ENCODE measurements at places on chromosomes 3 and 15. TPM values are rescaled to one million over a fixed set of nuclear protein-coding genes. Genes with fewer than 3 reads are reported as not detected.

- H3K36me3 ChIP-seq: no peaks in the 10 kb centered on the region
- peaks cover 48% of the 10 kb centered on the region for H3K4me1 ChIP-seq
- H3K27me3 ChIP-seq: no peaks in the 10 kb centered on the region
- H3K27ac ChIP-seq: peak overlapping the region; percentile 57
- DNase-seq: no peak
Observed at GRCh38 chr15:57323806-57324589, 52.3 kb upstream of the CGNL1 start.

GRCh38 chr3:46676601-46677410 lies 16.7 kb downstream of the ALS2CL start:
- H3K36me3 ChIP-seq: no peaks in the 10 kb centered on the region
- no peak overlapping the region for H3K4me3 ChIP-seq
- no peaks in the 10 kb centered on the region for H3K4me1 ChIP-seq
- no peak overlapping the region for H3K27ac ChIP-seq
- DNase-seq: no peak

DNA sequence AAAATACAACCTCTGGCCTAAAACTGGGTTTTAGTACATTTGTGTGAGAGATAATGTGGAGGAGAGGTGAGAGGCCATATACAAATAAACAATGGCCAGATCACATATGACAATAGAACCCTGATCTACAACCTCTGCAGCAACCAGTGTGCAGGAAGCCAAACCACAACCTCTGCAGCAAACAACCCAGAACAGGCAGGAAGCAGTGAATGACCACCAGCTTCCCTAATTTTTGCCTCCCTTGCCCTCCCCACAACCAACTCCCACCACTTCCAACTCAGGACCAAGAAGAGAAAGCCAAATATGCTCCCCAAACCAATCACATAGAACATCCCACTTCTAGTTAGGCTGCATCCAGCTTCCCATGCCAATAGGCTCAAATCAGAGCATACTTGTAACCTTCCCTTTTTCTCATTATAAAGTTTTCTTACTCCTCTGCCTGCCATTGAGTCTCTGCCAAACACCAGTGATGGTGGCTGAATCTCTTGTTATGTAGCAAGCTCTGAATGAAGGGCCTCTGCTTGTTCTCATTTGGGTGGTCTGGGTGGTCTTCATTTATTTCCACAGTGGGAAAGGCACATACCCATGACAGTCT lies 102.6 kb upstream of the GAP43 start:
- H3K36me3 ChIP-seq: no peaks in the 10 kb centered on the region
- no peaks in the 10 kb centered on the region for H3K27me3 ChIP-seq
- H3K27ac ChIP-seq: no peak overlapping the region
- no peaks in the 10 kb centered on the region for H3K4me1 ChIP-seq

DNA sequence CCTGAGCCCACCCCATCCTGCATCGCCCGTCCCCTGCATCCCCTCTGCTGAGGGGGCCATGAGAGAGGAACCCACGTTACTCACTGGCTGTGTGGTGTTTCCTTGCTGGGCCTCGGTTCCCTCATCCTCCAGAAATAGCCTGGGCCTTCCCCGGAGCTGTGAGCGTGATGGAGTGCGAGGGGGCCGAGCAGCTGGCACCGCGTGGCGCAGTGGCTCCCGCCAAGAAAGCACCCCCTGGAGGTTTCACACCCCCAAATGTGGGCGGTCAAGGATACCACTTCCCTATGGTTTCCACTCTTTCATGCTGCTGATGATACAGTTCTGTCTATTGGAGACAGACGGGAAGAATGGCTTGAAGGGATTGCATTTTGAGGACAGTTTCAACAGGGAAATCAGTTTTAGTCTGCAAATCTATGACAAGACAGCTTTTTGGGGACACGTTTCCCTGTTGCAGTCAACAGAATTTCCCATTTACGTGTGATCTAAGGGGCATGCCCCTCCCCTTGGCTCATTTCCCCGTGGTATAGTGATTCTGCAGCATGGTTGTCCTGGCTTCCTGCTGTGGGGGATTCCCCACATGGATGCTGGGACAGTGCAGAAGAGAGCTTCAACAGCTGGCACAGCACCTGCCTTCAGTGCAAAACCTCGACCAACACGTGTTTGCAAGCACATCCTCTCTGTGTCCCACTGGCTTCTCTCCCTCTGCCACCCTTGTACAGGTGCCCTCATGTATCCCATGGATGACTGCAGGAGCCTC lies 377.5 kb downstream of the LRTM1 start:
- no peak for DNase-seq
- H3K4me3 ChIP-seq: no peak overlapping the region
- H3K27me3 ChIP-seq: no peaks in the 10 kb centered on the region
- no peak overlapping the region for H3K27ac ChIP-seq
- no peaks in the 10 kb centered on the region for H3K4me1 ChIP-seq
- no peaks in the 10 kb centered on the region for H3K36me3 ChIP-seq

DNA sequence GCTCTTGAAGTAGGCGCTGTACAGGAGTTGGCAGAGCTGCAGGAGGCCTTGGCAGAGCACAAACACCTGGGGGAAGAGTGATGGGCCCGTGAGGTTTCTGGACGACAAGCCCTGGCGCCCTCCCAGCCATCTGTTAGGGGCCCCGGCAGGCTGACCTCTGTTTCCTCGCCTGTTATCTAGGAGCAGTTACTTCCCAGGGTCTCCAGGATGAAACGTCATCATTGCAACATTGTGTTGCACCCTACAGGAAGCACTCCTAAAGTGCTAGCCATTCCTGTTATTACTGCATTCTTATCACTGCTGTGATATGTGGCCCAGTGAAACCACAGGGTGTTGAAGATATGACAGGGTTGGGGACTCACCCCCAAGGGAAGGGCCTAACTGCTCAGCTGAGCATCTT lies 50.2 kb downstream of the SLCO2A1 start:
- no peak overlapping the region for H3K27ac ChIP-seq
- no peaks in the 10 kb centered on the region for H3K36me3 ChIP-seq
- H3K4me3 ChIP-seq: no peak overlapping the region
- H3K4me1 ChIP-seq: no peaks in the 10 kb centered on the region

DNA sequence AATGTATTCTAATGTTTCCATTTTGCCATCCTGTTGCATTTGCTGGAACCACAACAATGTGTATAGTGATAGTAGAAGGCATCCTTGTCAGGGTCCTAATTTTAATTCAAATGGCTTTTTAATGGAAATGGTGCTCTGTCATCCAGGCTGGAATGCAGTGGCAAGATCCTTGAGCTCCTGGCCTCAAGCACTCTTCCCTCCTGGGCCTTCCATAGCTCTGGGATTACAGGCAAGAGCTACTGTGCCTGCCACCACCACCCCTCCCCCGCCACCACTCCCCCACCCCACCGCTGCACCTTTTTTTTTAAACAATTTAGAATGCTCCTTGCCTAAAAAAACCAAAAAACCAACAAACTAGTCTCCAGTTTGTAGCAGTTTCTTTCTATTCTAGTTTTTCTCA lies 15.2 kb upstream of the IQCF6 start:
- no peaks in the 10 kb centered on the region for H3K27me3 ChIP-seq
- H3K4me1 ChIP-seq: no peaks in the 10 kb centered on the region
- DNase-seq: no peak
- no peak overlapping the region for H3K4me3 ChIP-seq

GRCh38 chr3:192819001-192819569 lies 91.7 kb upstream of the FGF12 start:
- H3K27ac ChIP-seq: no peak overlapping the region
- no peaks in the 10 kb centered on the region for H3K27me3 ChIP-seq
- H3K4me3 ChIP-seq: no peak overlapping the region
- no peak for DNase-seq
- no peaks in the 10 kb centered on the region for H3K36me3 ChIP-seq

GRCh38 chr3:130081351-130081881 lies at the start of gene ALG1L2:
TSS of gene ALG1L2 (plus strand) at chr3:130081831. CDS start at chr3:130082017, 186 bp downstream.
- no peak within 1 kb of the TSS for H3K27ac ChIP-seq
- no peak within 1 kb of the TSS for H3K4me3 ChIP-seq
- no peak for DNase-seq

DNA sequence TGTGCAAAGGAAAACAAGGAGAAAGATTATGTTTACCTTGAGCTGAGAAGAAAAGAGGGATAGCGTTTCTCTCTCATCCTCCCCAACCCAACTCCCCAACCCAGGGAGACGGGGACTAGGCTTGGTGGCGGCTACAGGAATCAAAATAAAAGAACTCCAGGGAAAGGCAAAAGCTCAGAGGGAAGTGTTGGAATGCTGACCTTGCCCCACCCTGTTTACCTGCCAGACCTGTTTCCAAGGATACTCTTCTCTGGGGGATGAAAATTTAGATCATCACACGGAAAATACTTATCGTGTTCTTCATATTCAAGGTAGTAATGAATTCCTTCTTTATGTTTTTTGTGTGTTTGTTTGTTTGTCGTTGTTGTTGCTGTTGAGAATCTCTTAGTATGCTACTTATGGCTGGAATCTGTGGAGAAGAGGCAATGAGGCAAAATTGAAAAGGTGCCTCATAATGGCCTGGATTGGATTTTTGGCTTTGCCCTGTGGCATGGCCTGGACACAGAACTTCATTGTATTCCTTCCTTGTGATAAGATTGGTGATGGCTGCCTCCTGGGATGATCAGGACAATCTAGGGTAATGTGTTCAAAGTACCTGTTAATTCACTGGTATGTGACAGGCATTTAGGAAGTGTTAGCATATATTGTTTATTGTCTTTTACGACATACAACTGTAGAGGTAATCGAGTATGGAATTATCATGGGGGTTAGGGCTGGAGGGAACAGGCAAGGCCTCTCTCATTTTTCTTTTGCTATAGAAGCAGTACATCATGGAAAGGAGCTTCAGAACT lies 11.1 kb upstream of the TPRG1 start:
- no peak overlapping the region for H3K4me3 ChIP-seq
- no peak for DNase-seq
- no peaks in the 10 kb centered on the region for H3K27me3 ChIP-seq
- no peaks in the 10 kb centered on the region for H3K36me3 ChIP-seq
- no peaks in the 10 kb centered on the region for H3K4me1 ChIP-seq

GRCh38 chr3:108127301-108127988 lies 36.6 kb upstream of the CD47 start:
- no peaks in the 10 kb centered on the region for H3K27me3 ChIP-seq
- H3K27ac ChIP-seq: peak overlapping the region; percentile 96
- H3K36me3 ChIP-seq: peaks cover 4% of the 10 kb centered on the region
- peak; percentile 38 for DNase-seq
- H3K4me3 ChIP-seq: peak overlapping the region; percentile 23

- H3K4me1 ChIP-seq: no peaks in the 10 kb centered on the region
- H3K4me3 ChIP-seq: no peak overlapping the region
- H3K27ac ChIP-seq: no peak overlapping the region
- no peak for DNase-seq
Observed at GRCh38 chr3:8607234-8608040, 37.2 kb downstream of the SSUH2 start.

- no peak overlapping the region for H3K4me3 ChIP-seq
- no peak overlapping the region for H3K27ac ChIP-seq
- no peaks in the 10 kb centered on the region for H3K27me3 ChIP-seq
- no peaks in the 10 kb centered on the region for H3K36me3 ChIP-seq
Observed at GRCh38 chr3:46269556-46269955, 27.3 kb downstream of the CCR3 start.

DNA sequence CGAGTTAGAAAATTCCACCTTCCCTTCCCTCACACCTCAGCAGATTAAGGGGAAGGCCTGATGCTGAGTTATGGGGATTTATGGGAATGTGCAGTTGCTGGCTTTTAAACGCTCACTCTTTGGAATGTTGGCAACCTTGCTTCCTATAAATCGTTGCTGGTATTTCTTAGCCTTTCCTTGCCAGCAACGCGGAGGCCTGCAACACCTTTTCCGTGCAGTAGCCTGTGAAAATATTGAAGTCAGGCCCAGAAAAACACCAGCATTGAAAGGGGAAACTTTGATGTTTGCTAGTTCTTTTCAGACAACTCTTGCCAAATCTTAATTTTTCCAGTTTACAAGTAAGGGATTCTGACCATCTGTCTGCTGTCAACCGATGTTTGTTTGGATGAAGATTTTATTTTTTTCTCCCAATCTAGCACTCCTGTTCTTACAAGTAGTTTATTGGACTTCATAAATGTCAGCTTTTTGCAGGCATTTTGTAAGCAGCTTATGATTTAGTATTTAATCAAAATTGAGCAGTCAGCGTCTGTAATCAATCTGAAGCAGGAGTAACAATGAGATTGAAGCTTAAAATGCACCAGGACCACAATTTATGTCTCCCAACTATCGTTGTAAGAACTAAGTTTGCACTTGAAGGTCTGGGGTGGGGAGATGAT lies 251.0 kb downstream of the RPLP1 start:
- H3K36me3 ChIP-seq: no peaks in the 10 kb centered on the region
- no peaks in the 10 kb centered on the region for H3K4me1 ChIP-seq
- no peaks in the 10 kb centered on the region for H3K27me3 ChIP-seq
- no peak for DNase-seq

GRCh38 chr3:52967398-52967797 lies 70.0 kb upstream of the STIMATE start:
- H3K36me3 ChIP-seq: no peaks in the 10 kb centered on the region
- H3K27ac ChIP-seq: no peak overlapping the region
- no peak overlapping the region for H3K4me3 ChIP-seq
- DNase-seq: no peak

GRCh38 chr15:80055933-80056332 lies 3.5 kb upstream of the ZFAND6 start:
- peaks cover 11% of the 10 kb centered on the region for H3K4me1 ChIP-seq
- H3K4me3 ChIP-seq: no peak overlapping the region
- DNase-seq: no peak
- no peak overlapping the region for H3K27ac ChIP-seq

DNA sequence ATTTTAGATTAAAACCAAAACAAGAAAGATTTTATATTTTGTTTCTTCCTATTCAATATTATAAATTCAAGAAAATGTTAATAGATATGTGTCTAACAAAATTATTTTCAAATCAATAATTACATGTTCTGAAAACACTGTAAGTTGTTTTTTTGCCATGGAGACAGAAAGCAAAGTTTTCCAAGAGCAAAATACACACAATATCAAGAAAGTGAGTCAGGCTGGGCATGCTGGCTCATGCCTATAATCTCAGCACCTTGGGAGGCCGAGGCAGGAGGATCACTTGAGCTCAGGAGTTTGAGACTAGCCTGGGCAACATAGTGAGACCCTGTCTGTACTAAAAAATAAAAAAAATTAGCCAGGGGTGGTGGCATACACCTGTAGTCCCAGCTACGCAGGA lies 71.7 kb downstream of the TTC23 start:
- H3K27me3 ChIP-seq: no peaks in the 10 kb centered on the region
- H3K36me3 ChIP-seq: no peaks in the 10 kb centered on the region
- H3K27ac ChIP-seq: no peak overlapping the region

SMAD3 gene
- 8.8 TPM for total RNA-seq

TGM5 gene
- 0.19 TPM for total RNA-seq

SUMF1 gene
- total RNA-seq: 18.6 TPM

OXTR gene
- 0.80 TPM for total RNA-seq

GASK1A gene
- 1.5 TPM for total RNA-seq

SCG5 gene
- 2.0 TPM for total RNA-seq

LMAN1L gene
- total RNA-seq: not detected

ABHD6 gene
- total RNA-seq: 5.4 TPM

MYL3 gene
- total RNA-seq: 0.19 TPM

CPNE9 gene
- total RNA-seq: 0.14 TPM

All from thymus (tissue), 14 donors.